ENCODE measurements at places on chromosomes 3 and 15.
A peak's percentile ranks its signal among the peaks of the same experiment; 100 is the strongest.

DNA sequence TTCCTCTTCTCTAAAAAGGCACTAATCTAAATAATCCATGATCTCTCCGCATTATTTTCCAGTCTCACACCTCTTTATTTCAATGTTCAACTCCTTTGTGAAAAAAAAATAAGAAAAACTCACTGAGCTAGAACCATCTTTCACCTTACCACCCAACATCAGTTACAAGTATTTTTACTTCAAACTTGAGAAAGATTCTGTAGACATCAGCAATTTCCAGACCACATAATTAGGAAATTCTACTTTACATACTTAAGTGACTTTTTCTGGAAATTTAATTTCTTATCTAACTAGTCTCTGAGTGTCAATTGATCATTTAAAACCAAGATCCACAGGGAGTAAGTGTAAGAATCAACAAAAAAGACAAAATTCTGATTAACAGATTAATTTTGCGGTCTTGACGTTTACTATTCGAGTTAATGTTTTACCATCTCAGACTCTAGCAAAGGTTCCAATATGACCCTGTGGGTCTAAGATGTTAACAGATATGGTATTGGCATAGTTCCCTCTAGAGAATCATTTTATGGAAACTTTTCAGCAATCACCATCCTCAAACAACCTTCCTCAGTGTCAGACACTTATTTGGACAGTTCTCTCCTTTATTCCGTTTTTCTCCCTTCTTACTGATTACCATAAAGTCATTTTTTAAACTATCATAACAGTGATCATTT is 5.1 kb downstream of the ATP13A3 start:
- DNase-seq, result no peak

GRCh38 chr15:91445695-91446228 is 345.7 kb downstream of the SV2B start:
- no peak for DNase-seq

DNA sequence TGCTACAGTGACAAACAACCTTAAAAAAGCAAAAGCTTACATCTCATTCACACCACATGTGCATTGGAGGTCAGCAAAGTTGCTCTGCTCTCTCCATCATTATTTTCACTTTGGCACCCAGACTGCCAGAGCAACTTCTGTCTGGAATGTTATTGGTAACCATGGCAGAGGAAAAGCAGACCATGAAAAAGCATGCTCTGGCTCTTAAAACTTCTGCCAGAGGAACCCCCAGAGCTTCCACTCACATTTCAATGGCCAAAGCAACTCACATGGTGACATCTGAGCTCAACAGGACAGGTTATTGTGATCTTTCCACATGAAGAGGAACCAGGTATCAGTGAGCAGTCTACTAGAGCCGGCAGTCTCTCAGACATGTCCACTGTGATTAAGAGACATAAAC is 21.9 kb upstream of the FRMD5 start:
- no peak for DNase-seq

- no peak for DNase-seq
Measured at GRCh38 chr15:95371664-95372063, 958.8 kb upstream of the NR2F2 start.

DNA sequence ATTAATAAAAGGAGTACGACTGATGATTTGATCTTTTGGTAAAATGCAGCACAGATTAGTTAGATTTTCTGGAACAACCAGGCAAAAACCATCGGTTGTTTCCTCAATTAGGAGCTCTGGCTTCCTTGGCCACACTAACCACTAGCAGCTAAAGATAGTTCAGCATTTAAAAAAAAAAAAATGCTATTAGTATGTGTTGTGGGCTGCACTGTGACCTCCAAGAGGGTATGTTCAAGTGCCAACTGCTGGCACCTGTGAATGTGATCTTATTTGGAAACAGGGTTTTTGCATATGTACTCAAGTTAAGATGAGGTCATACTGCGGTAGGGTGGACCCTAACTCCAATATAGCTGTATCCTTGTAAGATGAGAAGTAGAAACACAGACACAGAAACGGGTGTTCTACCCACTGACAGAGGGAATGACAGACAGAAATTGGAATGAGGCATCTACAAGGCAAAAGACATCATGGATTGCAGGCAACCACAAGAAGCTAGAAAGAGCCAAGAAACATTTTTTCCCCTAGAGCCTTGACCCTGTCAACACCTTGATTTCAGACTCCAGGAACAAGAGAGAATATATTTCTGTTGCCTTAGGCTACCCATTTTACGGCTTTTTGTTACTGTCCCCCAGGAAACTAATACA is 534.6 kb upstream of the ROBO2 start:
- DNase-seq, result no peak

- no peak for DNase-seq
Measured at GRCh38 chr15:38886315-38887163, 321.9 kb upstream of the RASGRP1 start.

DNA sequence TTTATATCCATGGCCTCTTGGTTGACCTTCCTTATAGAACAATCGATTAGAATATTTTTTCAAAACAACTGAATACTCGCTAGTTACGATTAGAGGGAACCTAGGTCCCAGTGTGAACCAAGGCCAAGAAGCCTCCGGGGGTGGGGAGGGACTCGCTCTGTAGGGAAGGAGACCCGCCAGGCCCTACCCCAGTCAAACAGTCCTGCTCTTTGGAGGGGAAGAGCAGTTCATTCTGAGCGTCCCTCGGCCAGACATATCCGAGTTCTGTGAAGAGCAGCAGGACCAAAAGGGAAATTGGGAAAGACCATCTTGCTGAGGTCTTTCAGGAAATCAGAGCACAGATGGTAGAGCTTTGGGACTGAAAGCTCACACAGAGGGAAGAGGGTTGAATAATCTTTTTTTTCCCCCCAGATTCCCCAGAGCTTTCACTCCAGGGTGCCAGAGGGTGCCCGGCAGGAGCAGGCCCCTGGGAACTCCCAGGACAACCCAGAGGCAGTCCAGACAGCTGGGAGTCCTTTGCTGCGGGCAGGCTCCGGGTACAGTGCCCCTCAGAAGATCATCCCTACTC is 137.2 kb upstream of the HES1 start:
- DNase-seq, result no peak

DNA sequence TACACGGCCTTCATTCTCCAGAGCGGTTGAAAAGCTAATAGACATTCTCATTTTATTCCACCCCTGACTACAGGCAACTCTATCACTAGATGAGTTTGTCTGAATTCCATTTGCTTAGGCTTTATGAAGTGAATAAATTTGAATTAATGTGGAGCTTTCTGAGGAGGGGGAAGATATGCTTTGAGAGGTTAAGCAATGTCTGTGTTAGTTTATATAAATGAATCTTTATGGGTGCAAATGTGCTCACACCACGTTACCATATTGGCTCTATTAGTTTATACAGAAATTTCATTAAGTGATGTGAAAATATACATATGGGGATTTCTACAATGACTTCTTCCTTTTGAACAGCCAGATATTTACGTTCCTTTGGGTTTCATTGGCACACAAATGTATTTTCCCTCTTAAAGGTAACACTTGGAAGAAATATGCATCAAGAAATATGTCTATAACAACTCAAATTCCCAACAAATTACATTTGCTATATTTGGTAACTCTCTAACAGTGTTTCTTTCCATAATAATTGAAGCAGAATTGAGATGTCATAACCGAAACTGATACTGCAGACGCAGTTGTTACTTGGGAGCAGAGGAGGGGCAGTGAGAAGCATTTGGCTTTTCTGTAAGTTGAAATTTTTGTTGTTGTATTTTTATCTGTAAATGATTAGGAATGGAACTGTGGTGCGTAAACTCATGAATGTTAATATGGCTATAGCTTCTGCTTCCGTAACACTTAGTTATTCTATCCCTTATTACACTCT is 359.4 kb downstream of the CACNA2D3 start:
- no peak for DNase-seq

- DNase-seq, result no peak
Measured at GRCh38 chr3:64187065-64187959, 38.0 kb downstream of the PRICKLE2 start.

DNA sequence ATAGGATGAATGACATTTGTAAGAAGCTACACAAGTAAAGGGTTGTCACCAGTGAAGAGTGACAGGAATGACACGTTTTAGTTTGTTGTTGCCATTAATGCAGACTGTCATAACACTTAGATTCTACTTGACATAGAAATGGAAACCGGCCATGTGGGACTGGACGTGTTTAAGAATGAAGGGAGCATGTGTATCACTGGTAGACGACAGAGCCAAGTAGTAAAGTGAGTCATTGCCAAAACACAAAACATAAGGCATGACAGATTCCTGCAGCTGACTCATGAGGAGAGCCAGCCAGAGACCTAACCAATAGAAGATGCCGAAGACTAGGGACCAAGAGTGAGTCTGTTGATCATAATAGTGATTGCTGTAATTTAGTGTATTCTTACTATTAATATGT is 106.2 kb upstream of the PLAAT1 start:
- DNase-seq, result no peak

GRCh38 chr15:68489421-68489820 is 57.5 kb upstream of the ITGA11 start:
- DNase-seq, result no peak

DNA sequence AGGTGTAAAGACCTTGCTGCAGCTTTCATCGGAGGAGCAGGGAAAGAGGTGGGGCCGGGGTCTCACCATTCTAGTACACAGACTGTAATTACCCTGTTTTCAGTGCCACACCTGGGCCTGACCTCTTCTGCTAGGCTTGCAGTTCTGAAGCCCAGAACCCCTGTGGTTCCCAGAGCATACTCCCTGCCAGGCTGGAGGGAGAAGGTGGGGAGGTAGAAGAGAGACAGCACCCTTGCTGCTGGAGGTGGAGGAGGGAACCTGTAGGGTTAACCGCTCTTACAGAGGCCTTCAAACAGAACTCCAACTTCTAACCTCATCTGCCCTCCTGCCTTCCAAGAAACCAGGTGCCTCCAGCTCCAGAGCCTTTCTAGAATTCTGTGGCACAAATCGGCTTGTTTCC is 27.0 kb downstream of the PCOLCE2 start:
- peak; percentile 40 for DNase-seq

DNA sequence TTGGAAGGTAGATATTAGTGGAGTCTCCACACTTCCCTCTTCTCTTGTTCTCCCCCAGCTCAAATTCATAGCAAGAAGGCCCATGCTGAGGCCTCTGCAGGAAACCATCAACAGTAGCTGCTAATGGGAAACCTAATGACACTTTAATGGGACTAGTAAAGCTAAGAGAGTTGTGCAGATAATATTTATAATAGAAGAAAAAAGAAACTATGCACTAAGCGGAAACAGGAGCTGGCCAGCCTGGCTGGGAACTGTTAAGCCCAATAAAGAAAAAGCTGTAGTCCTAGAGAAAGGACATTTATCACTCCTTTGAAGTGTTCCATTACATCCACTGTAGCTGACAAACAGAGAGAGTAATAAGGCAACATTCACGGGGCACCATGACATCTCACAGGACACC is 229.6 kb downstream of the IGSF11 start:
- peak; percentile 67 for DNase-seq

Data from NCI-H1417 (cell line).